NCI-H1092 treated with DMSO at 0.1 percent for 48 hours (cell line): ENCODE measurements at places on chromosomes 1 and 21.
A peak's percentile ranks its signal among the peaks of the same experiment; 100 is the strongest.

DNA sequence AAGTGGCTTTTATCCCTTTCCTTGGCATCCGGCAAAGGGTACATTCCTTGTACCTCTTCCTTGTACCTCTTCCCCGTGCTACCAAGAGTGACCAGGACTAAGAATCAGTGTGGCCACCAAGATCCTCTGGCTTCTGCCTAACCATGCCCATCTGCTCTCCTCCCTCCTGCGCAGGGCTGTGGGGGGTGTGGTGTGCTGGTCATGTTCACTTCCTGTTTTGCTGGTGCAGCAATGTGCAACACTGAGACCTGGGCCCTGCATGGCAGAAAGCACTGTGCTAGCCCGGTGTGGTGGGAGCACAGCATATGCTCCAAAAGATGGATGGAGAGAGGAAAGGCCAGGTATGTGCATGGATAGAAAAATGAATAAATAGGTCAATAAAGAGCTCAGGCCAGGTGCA, 33.3 kb upstream of the TENT5C start:
- no peak for DNase-seq

- DNase-seq: no peak
These were observed 776.5 kb downstream of the KCNT2 start for GRCh38 chr1:195831789-195832188.

- no peak for DNase-seq
These were observed 62.4 kb upstream of the LRP8 start for GRCh38 chr1:53390261-53390660.

GRCh38 chr21:31509194-31510017, 150.1 kb upstream of the SOD1 start:
- DNase-seq: no peak

DNA sequence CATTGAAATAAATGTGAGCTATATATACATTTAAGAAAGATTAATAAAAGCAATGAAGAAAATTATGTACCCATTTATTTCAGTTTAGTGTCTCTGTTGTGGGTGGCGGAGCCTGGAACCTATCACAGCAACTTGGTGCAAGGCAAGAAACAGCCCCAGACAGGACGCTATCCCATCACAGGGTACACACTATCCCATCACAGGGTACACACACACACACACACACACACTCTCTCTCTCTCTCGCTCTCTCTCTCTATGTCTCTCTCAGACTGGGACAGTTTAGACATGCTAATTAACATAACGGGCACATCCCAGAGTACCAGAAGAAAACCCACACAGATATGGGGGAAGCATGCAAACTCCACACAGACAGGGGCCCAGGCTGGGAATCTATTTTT, 6.5 kb upstream of the IL6R start:
- DNase-seq: no peak

DNA sequence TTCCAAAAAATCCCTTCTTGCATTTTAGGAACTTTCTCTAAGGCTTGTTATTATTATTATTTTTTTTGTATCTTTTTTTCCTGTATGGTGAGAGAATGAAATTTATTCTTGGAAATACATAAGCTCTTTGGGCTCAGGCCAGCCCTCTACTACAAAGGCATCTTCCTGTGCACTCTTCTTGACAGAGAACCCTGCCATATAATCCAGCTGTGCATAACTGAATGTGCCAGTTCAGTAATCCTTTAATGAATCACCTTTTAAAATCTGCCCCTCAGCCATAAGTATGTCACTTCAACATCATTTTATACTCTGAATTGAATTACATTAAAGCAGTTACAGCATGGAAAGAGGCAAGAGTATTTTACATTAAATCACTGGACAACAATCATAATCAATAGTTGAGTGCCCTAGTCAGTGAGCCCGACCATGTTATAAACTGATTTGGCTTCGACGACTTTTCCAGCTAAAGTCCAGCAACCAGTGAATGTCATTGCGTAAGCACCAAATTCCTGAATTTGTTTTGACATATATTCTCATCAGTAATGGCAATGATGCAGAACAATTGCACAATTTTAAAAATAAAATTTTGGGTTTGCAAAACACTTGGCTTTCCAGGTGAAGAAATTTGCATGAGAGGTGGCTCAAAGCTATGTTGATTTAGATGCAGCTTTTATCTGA, 59.2 kb upstream of the KCNK2 start:
- no peak for DNase-seq

DNA sequence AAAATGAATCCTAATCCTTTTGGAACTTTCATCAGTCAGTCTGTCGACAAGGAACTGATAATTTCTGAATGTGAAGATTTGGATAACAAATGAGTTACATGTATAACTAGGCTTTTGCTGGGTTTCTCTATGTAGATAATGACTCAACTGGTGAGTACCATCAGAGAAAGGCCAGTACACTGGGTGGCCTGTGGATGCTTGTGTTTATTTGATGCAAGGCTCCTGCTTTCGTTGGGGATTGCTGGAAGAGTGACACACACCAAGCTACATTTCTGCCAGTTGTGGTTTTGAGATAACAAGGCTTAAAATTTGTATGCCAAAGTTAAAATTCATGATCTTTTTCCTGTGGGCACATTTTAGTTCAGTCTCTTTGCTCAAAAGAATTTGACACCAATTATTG, 115.7 kb upstream of the UBE2U start:
- DNase-seq: no peak

GRCh38 chr1:241823925-241824324, 24.1 kb upstream of the EXO1 start:
- no peak for DNase-seq

- no peak for DNase-seq
These were observed 3.3 kb upstream of the HAPLN2 start for GRCh38 chr1:156615946-156616345.

DNA sequence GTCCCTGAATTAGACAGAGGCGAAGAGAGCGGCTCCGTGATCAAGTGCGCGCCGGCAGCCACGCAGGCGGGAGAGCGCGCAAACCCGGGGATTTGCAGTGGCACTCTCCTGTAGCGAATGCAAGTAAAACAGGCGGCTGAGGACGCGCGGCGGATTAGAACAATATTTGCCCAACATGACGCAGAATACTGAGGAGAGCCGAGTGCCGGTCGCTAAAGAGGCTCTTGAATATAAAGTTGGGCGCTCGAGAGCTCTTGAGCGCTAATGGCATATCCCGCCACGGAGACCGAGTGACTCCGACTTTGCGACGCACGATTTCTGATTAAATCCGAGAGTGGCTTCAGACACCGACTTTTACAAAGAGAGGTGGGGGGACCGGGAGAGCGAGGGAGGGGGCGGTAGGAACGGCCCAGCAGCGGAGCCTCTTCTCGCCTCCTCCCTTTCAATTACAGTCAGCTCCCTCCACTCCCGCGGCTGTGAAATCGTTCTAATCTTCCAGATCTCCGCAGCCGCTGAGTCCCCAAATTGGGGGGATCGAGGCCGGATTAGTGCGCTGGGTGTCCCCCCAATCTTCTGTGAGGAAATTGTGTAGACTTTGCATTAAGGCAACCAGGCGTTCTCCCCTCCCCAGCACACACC, 2.3 kb downstream of the PAX7 start:
- peak; percentile 36 for DNase-seq

- DNase-seq: no peak
These were observed 140.5 kb downstream of the RHOU start for GRCh38 chr1:228875741-228876140.

DNA sequence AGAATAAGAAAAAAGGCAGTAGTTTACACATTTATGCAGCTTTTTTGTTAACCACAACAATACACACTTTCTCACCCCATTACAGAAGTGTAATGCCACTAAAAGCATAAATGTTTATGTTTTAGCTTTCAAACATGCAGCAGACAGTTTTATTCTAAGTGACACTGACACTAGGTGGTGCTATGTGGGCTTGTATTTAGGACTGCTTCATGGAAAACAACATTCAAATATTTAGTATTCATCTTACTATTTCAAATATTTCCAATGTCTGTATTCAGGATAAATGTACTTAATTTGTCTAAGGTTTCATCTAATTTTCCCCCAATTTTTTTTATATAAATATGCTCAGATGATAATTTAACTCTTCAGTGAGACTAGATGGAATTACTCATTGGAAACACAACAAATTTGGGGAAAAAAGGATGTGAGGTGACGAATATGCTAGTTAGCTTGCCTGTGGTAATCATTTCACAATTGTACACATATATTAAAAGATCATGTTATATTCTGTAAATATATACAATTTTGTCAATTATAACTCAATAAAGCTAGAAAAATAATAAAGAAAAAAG, 71.4 kb downstream of the USP1 start:
- peak; percentile 18 for DNase-seq

DNA sequence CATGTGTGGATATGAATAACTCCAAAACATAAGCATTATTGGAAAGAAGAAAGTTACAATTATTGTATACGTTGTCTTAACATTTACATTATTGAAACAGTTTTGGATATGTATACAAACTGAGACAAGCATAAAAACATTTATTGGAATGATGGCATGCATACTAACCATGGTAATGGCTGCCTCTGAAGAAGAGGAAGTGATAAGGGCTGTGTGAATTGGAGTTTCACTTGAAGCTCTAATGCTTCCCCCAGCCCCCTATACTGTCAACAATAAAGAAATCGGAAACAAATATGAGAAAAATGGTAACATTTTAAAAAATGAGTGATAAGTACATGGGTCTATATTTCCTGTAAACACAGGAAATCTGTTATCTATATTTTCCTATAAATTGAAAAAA, 367.7 kb upstream of the DPYD start:
- DNase-seq: no peak

- DNase-seq: no peak
These were observed 29.1 kb downstream of the STPG1 start for GRCh38 chr1:24384251-24385090.

GRCh38 chr1:24932725-24933294, 2.7 kb upstream of the RUNX3 start:
- no peak for DNase-seq

- no peak for DNase-seq
These were observed 273.3 kb downstream of the TNR start for GRCh38 chr1:175470078-175470477.

GRCh38 chr1:63922848-63923247, 149.0 kb downstream of the ROR1 start:
- no peak for DNase-seq

DNA sequence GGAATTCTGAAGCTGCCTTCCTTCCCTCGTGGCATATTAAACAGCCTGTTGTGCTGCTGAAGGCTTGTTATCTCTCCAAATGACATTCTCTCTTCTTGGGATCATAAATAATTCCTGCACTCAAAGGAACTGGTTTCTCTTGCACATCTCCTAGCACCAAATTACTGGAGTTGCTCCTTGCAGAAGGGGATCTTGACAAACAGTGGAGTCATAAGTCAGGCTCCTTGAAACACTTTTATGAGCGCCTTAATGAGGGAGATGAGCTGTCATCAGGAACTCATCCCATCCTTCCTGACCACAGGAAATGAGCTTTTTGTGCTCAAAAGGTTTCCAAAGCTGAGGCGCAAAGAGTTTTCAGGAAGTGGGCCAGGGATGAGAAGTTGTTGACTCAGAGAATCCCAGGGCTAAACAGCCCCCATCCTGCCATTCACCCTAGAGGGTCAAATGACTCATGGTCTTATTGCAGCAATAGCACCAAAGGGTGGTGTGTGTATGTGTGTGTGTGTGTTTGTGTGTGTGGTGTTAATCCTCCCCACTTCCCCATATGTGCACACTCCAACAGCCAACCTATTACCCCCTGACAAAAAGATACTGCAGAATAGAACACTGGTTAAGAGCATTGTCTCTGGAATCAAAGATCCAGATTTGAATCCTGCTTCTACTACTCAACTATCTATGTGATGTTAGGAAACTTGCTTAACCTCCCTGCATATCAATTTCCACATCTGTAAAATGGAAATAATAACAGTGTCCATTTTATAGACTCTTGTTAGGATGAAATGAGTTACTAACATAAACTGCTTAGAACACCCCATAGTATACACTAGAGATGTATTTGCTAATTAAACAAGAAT, 2.8 kb upstream of the PHC2 start:
- DNase-seq: no peak

DNA sequence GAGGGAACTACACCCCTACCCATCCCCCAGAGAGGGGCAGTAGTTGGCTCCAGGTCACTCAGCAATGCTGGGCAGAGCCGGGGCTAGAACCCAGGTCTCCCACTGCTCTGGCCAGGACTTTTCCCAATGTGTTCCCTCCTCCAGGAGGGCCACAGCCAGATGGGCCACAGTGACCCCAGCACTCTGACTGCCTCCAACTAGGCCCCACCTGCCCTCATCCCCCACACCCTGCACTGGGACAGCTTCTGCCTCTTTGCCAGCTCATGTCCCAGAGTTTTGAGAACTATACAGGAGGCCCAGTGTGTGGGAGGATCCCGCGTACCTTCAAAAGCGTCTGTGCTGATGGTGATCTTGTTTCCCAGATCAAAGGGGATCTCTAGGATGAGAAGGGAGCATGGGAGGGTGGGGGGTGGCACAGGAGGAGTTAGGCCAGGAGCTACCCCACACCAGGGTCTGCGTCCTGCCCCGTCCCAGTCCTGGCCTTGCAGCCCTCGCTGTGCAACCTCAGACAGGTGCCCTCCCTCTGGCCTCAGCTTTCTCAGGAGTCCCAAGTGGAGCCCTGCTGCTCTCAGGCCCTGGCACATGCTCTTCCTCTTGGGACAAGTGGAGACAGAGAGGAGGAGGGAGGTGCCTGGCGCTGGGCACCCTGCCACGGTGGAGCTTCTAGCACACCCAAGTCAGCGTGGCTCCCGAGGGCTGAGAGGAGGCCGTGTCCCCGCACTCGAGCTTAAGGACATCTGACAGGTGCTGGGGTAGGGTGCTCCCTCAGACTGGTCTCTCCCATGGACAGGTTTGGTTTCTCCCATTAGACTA, 22.0 kb downstream of the MYOM3 start:
- no peak for DNase-seq

DNA sequence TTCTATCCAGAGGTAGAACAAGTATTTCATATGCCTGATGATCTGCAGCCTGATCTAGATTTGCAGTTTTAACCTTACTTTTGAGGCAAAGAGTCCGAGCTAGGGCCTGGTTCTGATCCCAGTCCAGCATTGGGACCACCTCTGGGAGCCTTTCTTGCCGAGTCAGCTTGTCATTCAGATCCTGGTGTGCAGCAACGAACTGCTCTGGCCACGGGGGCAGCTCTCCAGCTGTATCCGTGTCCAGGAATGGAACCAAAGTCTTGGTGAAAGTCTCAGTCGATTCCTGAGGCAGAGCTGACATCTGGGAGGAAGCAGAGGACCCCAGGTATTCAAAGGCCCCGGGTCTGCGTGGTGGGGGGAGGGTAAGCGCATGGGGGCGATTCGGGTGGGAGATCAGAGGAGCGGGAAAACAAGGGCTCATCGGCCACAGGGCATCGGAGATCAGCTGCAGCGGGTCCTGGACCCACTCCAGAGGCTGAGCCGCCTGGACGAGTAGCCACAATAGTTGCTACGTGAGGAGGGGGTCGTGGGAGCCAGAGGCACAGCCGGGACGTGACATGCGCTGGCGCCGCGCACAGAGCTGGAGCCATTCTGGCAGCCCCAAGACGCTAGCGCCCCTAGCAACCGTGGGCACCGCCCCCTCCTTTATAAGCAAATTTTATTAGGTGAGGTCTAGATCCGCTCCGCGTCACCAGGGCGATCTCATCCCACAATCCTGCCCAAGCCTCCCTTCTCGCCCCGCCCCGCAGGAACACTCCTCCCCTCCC, 32.4 kb upstream of the BSDC1 start:
- DNase-seq: peak; percentile 71

- DNase-seq: no peak
These were observed 94.0 kb downstream of the LRRC7 start for GRCh38 chr1:69661686-69662085.
